Frontal cortex (tissue), 4 donors: ENCODE measurements at places on chromosomes 3 and 15.
A peak's percentile ranks its signal among the peaks of the same experiment; 100 is the strongest.

GRCh38 chr15:70833861-70834765 is 19.8 kb downstream of the LARP6 start:
- no peak for DNase-seq

DNA sequence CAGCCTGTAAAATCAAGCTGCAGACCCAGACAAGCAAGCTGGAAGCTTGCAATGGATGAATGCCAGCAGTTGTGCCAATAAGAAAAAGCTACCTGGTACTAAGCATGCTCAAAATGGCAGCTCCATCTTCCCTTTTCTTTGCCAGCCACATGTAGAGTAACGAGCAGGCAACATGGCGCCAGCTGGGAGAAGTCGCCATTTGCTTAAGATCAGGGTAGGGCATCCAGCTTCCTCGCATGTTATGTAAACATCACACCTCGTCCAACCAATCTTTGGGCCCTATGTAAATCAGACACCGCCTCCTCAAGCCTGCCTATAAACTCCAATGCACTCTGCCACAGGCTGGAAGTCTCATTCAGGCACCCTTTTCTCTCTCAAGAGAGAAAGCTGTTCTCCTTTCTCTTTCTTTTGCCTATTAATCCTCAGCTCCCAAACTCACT is 973.9 kb downstream of the FHIT start:
- DNase-seq, result no peak

GRCh38 chr3:94643400-94643799 is 580.5 kb downstream of the NSUN3 start:
- no peak for DNase-seq

DNA sequence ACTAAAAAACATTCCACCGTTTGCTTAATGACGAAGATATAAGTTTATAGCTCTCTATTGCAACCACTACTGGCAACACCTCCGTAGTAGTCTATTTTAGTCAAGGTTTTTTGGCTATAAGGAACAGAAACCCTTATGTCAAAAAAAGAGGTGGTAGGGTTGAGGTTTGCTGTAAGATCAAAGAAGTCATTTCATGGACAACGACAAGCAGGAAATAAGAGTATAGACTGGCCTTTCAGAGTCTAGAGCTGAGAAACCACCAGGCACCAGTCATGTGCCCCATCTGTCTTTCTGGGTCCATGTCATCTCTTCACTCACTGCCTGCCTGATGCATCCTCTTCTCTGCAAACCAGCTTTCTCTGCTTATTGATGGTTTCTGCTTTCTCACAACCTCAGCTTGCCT is 42.7 kb downstream of the THBS1 start:
- DNase-seq, result no peak

DNA sequence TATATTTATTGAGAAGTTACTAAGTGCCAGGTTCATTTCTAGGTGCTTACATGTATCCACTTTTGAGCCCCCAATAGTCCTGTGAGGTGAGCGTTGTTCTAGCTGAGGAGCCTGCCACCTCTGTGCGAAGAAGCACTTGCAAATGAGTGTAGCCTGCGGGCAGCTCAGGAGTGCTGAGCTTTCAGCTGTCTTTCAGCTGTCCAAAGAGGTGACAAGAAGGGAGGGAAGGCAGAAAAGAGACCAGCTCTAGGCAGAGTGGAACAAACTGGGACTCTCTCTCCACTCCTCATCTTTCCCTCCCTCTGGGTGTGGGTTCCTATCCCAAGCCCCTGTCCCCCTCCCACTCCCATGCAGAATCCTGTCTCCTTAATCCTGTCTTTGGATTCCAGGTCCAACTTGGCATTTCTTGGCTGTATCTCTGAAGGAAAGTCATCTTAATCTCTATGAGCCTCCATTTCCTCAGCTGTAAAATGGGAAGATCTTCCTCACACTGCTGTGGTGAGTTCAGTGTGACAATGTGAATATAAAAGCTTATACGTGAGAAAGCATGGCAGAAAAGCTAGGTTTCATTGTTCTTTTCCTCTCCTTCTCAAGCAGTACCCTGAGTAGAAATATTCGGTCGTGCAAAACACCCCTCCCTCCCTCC is 6.7 kb upstream of the SRP14 start:
- DNase-seq, result no peak

DNA sequence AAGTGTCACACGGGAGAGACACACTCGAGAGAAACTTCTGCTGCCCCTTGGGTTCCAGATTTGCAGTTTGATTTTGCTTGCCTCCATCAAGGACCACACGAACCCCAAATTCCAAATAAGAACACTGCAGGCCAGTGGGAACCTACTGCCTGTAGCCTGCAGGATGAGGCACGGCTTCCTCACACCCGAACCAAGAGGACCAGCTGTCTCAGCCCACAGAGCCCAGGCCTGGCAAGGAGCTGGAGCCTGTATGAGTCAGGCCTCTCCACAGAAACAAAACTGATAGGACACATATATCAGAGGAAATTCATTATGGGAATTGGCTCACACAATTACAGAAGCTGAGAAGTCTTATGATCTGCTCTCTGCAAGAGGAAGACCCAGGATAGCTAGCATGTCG is 188.1 kb upstream of the NSMCE3 start:
- peak; percentile 30 for DNase-seq

DNA sequence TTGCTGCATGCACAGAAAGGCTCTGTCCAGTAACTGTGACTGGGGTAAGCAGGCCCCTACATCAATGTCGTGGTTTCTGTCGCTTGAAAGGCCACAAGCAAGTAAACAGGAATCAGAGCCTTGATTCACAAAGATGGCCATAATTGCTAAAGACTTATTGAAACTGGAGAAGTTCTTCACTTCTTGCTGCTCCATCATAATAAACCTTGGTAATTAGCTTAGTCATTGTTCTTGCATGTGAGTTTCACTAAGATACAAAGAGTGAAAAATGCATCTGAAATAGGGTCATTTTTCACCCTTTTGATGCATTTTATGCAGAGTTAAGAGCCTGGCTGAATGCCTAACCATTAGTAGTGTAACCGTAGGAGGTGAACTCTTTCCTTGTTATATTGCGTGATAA is 3.2 kb downstream of the SEMA6D start:
- DNase-seq, result no peak

DNA sequence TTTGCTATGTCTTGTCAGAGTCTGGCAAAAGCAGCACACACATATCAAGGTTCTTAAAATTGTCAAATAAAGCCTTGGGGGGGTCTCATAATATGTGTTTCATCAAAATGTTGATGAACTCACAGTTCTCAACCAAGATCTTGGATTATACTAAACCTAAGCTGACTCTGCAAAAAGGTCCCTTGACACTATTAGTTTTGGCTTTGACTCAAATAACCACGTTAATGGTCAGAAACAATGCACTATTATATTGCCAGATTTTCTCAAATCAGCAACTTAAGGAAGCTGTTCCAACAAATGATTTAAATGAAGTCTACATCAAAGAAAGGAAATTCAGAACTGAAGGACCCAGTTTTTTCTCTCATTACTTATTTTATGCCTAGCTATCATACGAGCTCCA is 1063.9 kb downstream of the ROBO1 start:
- DNase-seq, result no peak

DNA sequence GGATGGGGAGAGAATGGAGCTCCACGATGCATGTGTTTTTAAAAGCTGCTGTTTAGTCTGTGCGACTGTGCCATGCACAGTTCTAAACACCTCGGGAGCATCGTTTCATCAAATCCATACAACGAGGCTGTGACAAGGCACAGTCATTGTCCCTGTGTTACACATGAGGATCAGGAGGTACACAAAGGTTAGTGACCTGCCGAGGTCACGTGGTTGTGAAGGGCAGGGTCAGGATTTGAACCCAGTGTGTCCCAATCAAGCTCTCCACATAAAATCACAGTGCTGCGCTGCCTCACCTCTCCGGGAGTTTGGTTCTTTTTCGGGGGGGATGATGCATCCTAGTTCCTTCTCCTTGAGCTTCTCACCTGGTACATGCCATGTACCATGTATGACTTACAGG is 18.7 kb upstream of the KIF23 start:
- DNase-seq, result no peak

DNA sequence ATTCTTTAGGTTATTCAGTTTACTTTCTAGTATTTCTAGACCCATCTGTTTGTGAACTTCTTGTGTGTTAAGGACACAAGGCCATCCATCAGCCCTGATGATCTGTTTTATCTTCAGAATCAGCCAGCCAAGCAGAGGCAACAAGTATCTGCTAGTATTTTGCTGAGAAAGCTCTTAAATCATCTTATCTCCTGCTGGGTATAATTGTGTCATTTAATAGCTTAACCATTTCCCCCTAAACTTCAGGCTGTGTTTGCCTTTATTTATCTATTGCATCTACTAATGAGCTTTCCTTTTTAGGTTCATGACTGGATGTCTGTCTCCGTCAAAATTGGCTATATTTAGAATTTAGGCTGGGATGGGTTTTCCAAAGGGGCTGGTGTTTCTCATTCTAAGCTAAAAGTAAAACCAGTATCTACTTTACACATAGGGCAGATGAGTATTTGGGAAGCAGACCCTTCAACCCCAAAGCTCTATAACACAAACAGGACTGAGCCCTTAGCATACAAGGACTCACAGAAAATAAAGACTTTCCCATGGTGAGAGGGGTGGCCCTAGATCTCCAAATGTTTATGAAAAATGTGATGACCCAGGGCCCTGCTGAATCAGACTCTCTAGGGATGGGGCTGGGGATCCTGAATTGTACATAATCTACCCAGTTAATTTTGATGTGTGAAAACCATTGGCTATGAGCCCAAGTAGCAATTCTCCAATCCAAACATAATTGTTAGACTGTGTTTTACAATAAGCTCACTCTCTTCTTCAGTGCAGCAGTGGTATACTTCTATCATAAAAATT is 65.3 kb upstream of the PSMD6 start:
- no peak for DNase-seq

DNA sequence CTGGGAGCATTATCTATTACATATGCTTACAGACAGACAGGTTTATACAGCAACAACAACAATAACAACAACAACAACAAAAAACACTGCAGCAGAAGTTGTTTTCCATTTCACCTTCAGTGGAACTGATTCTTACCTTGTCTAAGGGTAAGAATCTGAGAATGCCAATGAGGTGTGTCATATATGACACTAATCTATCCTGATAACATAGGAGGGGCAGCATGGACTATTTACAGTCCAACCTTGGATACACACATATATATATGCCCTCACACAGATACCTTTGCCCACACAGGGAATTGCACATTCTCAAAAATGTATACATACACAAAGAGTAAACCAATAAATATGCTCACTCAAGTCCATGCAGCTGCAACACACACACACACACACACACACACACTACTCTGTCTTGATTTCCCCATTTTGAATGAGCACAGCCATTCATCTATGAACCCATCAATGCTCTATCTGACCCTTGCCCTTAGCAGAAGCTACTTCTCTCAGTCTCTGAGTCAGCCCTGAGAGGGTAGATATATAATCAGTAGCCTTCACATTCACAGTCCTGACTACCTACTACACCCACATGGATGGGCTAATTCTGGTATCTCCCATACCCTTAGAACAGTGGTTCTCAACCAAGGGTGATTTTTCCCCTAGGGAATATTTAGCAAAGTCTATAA is 9.7 kb upstream of the TRANK1 start:
- DNase-seq, result no peak

- DNase-seq, result no peak
These were observed 68.8 kb upstream of the ATP2B2 start for GRCh38 chr3:10574101-10574620.

DNA sequence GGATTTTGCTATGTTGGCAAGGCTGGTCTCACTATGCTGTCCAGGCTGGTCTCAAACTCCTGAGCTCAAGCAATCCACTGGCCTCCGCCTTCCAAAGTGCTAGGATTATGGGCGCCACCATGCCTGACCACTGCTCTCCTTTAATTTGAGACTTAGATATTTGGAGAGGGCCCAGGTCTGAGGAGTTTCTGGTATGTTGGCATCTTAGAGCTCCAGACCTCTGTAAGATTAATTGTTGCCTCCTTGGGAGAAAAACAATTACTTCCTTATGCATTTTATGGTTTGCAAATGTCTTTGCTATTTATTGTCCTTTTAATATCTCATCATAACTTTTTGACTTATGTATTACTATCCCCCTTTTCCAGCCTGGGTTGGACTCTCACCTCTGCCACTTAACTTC is 2.9 kb downstream of the ZNF774 start:
- DNase-seq, result no peak

- DNase-seq, result no peak
These were observed 104.0 kb upstream of the TBC1D5 start for GRCh38 chr3:17846466-17846865.

- DNase-seq, result no peak
These were observed 42.9 kb upstream of the PLCL2 start for GRCh38 chr3:16841904-16842271.

- DNase-seq, result no peak
These were observed 25.0 kb upstream of the RFTN1 start for GRCh38 chr3:16538507-16538906.

GRCh38 chr3:14799146-14799545 is 19.6 kb upstream of the FGD5 start:
- no peak for DNase-seq
